ENCODE measurements at places on chromosomes 13 and 19.
A peak's percentile ranks its signal among the peaks of the same experiment; 100 is the strongest.

- DNase-seq: no peak
Measured at GRCh38 chr19:49573009-49573408, 7.3 kb downstream of the NOSIP start.

GRCh38 chr19:56245121-56245740 is 27.3 kb upstream of the EDDM13 start:
- no peak for DNase-seq

GRCh38 chr13:21518617-21519144 is 59.6 kb upstream of the ZDHHC20 start:
- DNase-seq: no peak

- DNase-seq: peak; percentile 94
Measured at GRCh38 chr13:44159633-44160279, 213.9 kb upstream of the SERP2 start.

DNA sequence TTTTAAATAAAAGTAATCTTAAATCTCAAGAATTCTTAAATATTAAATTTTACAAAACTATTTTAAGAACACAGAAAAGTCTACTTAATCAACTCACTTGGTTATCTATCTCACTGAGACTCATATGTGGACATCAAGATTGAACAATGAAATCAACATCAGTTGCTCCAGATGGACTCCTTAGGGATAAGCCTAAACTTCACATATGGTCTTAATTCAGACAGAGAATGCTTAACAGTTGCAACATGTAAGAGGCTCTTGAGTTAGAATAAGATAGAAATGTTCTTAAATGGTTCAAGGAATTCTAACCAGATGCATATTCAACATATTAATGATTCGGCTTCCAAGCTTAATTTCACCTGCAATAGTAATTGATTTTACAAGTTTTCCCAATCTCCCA is 1730.9 kb downstream of the PCDH9 start:
- DNase-seq: no peak

All from epithelial cell of prostate (primary cell).